Sigmoid colon (tissue), 7 donors: ENCODE measurements at places on chromosomes 11 and 22. TPM values are rescaled to one million over a fixed set of nuclear protein-coding genes. Genes with fewer than 3 reads are reported as not detected.

The CD6 gene
- total RNA-seq, result 0.81 TPM

GRCh38 chr22:32751065-32751767 is 50.3 kb upstream of the TIMP3 start:
- no peak for DNase-seq

DNA sequence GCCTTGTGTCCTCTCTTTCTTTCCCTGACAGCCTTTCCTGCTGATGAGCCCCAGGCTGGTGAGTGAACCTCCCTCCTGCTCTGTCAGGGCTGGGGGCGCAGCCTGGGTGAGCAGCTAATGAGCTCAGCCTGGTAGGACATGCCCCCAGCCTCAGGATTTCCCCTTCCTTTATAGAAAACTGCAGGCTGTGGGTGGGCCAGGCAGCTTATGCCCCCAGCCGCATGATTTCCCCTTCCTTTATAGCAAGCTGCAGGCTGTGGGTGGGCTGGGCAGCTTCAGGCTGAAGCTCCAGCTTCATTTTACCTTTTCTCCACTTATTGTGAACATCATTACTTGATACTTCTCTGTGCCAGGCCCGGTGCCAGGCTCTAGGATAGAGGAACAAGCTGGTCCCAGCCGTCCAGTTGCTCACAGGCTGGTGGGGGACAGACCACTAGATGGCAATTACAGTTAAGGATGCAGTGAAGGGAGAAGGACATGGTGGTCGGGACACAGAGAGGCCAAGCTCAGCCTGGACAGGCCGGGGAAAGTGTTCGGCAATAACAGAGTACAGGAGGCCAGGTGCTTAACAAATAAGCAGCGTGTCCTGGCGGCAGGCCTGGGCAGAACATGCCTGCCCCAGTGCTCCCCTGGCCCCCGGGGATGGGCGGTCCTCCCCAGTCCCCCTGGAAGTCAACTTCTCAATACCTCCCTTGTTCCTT is 5.3 kb downstream of the LGALS12 start:
- DNase-seq, result no peak

DNA sequence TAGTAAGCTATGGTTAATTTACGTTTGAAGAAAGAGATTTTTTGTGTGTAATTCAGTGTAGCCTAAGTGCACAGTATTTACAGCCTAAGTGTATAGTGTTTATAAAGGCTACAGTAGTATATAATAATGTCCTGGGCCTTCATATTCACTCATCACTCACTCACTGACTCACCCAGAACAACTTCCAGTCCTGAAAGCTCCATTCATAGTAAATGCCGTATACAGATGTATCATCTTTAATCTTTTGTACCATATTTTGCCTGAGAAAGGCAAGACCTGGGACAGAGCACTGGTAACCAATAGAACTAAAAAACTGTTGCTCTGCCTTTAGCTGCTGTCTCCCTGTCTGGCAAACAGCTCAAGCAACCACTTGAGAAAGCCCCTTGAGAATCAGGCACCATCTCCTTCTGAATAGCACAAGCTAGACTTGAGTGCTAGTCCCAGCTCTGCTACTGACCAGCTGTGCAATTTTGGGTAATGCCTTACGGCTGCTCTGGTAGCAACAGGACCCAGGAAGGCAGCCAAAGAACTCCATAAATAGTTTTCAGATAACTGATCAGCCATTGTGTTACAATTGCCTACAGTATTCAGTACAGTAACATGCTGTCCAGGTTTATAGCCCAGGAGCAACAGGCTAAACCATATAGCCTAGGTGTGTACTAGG is 131.3 kb downstream of the KCNC1 start:
- DNase-seq, result no peak

DNA sequence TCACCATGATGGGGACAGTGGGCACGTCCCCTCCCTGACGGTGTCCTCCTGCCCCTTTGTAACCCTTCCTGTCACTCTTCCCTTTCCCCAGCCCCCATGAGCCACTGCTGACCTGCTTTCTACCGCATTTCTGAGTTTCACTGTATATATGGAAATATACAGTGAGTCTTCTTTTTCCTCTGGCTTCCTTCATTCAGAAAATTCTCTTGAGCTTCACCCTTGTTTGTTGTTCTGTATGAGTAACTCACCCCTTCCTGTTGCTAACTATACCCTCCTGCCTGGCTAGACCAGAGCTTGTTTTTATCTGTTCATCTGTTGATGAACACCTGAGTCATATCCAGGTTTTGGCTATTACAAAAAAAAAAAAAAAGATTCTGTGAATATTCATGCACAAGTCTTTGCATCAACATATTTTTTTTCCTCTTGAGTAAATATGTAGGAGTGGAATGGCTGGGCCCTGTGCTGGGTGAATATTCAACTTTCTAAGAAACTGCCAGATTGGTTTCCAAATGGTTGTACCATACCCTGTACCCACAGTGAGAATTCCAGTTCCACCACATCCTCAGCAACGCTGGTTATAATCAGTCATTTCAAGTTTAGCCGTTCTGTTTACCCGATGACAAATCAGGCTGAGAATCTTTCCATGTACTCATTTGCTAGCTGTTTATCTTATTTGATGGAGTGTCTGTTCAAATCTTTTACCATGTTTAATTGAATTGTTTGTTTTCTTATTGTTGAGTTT is 62.0 kb downstream of the IGF2 start:
- no peak for DNase-seq

GRCh38 chr11:70569618-70569890 is 171.2 kb downstream of the CTTN start:
- no peak for DNase-seq

DNA sequence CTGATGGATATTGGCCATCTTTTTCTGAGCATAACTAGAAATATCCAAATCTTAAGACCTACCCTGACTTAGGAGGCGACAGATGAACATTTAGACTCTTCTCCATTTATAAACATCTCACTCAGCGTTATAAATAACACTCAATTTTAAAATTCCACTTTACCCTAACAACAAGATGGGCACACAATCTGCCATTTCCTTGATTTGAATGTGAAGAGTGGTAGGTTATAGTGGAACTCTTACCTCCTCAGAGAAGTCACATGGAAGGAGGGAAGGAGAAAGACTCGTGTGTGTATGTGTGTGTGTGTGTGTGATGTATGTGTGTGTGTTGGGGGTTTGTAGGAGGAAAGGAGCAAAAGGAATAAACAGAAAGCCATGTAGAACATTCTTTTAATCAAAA is 15.0 kb downstream of the SIAE start:
- no peak for DNase-seq

DNA sequence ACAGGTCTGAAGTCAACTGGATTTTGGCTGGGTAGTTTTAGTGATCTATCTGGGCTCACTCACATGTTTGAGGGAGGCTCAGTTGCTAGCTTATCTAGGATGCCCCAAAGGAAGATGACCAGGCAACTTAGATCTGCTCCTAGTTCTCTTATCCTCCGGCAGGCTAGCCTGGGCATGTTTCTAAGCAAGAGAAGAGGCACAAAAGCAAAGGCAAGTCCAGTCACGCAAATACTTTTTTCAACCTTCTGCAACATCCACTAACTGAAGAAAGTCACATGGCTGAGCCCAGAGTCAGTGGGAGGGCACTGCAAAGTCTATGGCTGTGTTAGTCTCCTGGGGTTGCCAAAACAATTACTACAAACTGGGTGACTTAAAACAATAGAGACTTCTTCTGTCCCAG is 32.9 kb upstream of the FSHB start:
- DNase-seq, result no peak

DNA sequence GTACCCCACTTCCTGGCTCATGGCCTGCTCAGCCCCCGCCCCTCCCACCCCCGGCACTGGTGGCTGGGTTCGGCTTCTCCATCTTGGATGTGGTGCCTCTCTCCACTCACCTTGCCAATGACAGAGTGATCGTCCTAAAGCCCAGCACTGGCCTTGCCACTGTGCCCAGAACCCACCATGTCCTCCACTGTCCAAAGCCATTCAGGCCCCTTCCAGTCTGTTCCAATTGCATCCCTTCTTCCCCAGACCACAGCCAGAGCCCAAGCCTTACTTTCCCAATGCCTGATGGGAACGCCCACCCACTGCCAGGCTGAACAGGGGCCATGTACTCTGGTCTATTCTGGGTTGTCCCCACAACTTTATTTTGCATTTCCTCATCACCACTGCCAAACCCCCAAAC is 625.8 kb upstream of the B3GAT1 start:
- no peak for DNase-seq
